ENCODE measurements at places on chromosomes 12 and 14.
A peak's percentile ranks its signal among the peaks of the same experiment; 100 is the strongest.

DNA sequence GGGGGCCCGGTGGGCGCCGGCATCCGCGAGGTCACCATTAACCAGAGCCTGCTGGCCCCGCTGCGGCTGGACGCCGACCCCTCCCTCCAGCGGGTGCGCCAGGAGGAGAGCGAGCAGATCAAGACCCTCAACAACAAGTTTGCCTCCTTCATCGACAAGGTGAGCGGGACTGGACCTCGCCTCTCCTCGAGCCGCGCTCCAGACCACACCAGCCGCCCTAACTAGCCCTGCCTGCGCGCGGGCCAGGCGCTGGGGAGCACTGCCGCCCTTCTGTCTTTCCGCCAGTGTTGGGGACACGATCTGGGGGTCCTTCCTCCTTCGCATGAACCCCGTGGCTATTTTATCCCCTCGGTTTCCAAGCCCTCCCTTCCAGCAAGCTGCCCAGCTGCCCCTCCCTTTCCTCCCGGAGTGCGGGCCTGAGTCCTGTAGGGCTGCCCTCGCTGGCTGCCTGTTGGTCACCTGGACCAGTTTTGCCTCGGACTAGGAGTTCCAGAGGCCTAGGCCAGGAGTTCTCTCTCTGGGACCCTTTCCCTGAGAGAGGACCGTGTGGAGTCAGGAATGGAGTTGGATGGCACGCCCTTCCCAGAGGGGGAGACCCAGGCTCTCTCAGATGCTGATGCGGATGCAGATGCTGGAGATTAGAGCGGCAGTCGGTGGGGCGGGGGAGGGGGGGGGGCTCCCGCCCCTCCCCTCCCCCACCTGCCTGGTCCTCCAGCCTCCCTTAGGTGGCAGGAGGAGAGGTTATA lies 592 bp downstream of the KRT7 start:
- no peak for DNase-seq

- peak; percentile 17 for DNase-seq
Measured at GRCh38 chr14:23182372-23183157, 895 bp downstream of the SLC7A8 start.

DNA sequence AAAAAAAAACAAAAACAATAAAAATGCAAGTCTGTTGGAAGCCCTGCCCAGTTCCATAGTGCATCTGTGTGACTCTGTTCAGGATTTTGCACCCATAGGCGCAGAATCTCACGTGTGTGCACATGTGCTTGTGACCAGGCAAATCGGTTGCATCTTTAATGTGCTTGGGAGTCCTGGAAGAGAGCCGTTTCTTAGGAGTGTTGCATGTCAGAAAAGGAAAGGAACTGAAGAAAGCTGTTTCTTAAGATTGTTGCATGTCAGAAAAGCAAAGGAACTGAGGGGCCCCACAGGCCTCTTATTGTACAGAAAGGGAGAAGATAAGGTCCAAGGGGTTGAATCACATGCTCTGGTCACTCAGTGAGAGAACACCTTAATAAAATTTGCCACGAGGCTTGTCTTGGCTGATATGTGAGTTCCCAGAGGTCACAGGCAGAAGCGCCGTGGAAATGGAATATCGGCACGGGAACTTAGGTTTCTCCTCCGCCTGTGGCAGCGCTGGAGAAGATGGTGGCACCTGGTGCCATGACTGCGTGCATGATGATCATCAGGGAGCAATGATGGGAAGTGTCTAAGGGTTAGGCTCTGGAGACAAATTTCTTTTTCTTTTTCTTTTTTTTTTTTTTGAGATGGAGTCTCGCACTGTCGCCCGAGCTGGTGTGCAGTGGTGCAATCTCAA lies 90.0 kb downstream of the LRRC74A start:
- no peak for DNase-seq

DNA sequence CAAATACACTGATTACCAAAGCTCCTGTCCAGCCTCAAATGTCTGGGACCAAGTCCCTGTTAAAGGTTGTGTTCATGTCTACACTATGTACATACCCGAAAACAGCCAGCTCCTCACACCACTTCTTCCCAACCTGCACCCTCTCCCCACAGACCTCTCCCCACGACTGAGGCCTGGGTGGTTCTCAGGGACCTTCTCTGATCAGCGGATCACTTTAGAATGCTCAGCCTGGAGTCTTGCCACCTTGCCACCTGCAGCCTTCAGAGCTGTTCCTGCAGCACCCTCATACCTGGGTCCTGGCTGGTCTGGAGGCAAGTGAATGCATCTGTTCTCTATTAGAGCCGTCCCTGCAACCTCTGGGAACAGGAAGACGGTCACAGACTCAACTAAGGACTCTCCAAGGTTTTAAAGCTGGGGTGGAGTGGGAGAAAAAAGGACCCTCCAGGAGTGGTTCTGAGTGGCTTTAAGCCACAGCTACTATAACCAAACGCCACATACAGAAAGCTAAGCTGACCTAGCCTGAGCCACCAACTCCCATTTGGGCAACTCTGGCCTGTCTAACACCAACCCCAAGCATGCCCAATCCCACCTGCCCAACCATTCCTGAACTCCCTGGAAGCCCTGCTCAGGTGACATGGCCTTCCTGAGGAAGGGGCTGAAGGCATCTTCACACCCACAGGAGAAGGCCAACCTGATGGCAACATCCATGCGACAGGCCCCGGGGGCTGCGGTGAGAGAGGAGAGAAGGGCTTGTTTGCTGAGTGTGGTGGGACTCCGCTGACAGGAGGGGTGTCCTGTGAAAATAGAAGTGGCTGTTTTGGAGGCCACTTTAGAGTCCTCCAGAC lies 8.6 kb downstream of the KRT2 start:
- no peak for DNase-seq

DNA sequence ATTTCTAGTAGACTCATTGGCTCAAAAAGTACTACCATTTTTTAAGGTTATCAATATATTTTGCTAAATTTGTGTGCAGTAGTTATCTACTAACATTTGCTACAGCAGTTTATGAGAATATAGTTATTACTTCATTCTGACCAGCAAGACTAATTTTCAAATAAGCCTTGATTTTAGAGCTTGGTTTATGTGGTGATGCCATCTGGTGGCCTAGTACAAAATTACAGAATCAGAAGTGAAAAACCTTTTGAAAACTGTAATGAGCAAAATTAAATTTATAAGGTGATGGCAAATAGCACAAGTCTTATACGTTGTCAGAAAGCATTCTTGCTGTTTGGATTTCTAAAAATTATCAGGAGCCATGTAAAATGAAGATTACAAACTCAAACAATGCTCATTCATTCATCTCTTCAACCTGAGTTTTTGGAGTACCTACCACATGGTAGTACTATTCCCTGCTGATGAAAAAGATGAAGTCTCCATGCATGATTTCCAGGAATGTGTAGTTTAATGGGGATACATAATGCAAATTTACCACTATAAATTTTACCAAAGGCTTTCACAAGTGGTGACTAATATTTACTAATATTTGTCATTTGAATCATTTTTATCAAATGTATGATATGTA lies 51.0 kb downstream of the MAGOHB start:
- no peak for DNase-seq

GRCh38 chr14:26448181-26448855 lies 149.5 kb downstream of the NOVA1 start:
- DNase-seq: no peak

DNA sequence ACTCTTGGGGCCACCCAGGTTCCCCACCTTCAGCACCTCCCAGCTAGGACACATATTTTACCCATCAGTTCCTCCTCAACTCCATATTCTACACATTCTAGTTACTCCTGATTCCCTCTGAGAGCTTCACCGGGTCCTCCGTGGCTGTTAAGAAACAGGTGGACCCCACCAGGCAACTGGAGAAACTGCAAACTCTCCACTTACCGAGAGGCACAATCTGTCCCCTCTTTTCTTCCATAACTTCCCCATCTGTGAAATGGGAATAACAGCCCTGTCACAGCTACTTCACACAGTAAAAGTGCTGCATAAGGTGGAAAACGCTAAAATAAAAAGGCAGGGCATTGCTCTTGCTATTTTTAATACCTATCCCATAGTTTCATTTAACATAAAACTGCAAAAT lies 1.5 kb downstream of the SLC7A8 start:
- no peak for DNase-seq

DNA sequence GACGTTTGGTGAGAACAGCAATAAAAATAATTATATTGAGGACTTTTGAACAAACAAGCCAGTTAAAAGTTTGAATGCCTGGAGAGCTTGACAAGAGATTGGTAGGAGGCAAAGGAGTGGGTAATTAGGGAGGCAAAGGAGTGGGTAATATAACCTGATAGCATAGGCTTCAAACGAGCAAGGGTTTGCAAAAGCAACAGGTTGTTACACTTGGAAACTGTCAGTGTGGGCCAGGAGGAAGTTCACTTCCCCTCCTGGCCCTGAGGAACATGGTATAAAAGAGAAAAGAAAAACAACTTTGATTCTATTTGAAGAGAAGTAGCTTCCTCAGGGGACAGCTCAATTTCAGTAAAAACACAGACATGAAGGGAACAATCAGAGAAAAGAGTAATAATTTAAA lies 121.7 kb downstream of the CCER1 start:
- DNase-seq: no peak

- no peak for DNase-seq
Measured at GRCh38 chr12:112087851-112088250, 20.7 kb downstream of the NAA25 start.

- DNase-seq: no peak
Measured at GRCh38 chr14:53011053-53011462, 60.2 kb upstream of the FERMT2 start.

GRCh38 chr12:104870797-104871196 lies 87.3 kb downstream of the SLC41A2 start:
- no peak for DNase-seq

Data from activated T-cell treated with anti-CD3 and anti-CD28 coated beads for 1 hour (primary cell).